ENCODE measurements at places on chromosomes 7 and 10.

DNA sequence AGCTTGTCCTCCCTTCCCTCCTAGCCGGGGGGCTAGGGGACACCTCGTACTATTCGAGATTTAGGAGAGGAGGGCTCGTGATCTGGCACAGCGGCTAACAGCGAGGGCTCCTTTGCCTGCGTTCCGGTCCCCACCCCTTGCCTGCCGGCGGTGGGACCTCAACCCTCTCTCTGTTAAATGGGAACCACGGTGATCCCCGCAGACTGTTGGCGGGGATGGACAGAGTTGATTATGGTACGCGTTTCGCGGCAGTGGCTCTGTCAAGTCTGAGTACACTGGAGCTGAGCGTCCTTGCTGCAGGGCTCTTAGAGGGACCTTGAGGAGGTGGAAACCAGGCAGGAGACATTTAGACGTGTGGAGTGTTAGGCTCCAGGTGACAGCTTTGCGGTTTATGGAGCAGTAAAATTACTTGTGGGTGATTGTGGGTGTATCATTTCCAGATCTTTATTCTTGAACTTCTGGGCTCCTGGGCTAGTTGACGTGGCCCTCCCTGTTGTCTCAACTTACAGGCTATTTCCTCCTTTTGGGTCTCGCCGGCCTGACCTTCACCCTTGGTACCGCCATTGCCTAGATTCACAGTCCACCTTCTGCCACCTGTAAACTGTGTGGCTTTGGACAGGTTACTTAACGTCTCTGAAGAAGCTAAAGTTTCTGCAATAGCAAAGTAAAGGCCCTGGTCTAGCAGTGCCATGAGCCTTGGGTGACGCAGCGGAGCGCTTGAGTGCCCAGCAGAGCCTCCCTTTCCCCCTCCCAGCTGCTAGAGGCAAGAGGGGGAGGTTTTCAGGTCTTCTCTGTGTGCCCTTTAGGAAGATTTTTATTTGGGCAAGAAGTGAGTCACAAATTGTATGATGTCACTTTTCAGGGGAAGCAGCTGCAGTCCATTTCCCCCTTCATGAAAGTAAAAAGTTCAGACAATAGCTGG is 739 bp downstream of the CASP7 start:
- DNase-seq, result peak; percentile 50

DNA sequence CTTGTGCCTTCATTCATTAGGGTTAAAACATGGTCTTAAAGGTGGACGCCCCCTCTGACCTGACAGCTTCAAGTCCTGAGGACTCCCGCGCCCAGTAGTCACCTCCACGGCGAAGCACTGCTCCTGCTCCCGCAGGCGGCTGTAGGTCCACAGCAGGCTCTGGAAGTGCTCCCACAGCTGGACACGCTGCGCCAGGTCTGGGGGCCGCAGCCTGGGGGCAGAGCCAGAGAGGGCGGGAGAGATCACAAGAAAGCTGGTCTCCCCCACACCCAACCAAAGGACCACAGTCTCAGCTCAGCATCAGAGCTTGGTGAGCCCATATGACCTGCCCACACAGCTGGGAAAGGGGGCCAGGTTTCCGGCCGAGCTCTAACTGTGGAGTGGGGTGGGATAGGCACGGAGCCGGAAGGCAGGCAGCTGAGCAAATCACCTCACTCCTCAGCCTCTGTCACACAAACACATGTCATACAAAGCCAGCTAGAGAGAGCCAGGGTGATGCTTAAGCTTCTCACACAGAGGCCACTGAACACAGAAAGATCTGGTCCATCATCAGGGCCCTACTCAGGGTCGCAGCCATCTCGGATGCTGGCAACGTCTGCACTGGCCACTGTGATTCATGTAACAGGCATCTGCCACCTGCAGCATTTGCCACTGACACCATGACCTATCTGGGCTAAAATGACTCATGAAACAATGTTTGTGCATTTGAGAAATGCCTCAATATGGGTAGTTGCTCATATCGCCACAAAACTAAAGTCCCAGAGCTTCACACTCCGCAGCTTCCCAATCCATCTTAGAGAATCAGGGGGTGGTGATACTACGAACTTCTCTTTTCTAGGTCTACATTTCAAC is 12.6 kb downstream of the HPS1 start:
- DNase-seq, result no peak

GRCh38 chr7:99372275-99373090 is 2.0 kb upstream of the ARPC1B start:
- DNase-seq, result no peak

DNA sequence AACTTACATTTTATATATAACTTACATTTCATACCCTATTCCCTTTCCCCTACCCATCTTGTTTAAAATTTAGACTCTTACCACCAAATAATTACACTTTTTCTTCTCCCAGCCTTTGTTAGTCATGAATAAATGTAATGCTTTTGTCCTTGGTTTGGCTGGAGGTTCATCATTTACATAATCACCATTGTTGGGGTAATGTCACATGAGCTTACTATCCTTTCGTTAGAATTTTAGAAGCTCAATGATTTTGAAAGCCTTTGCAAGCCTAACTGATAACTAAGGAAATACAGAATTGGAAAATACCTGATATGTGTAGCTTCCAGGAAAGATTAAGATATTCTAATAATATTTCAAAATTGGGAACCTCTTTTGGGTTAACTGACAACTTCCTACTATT is 171.7 kb downstream of the PLXDC2 start:
- no peak for DNase-seq

DNA sequence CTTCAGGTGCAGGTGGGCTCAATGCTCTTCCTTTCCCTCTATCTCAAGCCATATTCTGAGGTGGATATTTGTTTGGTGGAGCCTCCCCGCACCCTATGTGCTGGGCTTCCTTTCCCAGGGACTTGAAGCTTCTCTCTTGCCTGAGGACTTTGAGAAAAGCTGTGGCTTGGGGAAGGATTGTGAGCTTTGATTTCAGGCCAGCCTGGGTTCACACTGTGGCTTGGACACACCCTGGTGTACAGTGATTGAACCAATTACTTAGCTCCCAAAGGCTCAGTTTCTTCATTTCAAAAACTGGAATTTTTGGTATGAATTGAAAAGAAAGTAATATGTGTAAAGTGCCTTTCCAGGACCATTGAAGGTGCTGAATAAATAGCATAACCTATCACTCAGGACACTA is 224.5 kb upstream of the GLI3 start:
- no peak for DNase-seq

DNA sequence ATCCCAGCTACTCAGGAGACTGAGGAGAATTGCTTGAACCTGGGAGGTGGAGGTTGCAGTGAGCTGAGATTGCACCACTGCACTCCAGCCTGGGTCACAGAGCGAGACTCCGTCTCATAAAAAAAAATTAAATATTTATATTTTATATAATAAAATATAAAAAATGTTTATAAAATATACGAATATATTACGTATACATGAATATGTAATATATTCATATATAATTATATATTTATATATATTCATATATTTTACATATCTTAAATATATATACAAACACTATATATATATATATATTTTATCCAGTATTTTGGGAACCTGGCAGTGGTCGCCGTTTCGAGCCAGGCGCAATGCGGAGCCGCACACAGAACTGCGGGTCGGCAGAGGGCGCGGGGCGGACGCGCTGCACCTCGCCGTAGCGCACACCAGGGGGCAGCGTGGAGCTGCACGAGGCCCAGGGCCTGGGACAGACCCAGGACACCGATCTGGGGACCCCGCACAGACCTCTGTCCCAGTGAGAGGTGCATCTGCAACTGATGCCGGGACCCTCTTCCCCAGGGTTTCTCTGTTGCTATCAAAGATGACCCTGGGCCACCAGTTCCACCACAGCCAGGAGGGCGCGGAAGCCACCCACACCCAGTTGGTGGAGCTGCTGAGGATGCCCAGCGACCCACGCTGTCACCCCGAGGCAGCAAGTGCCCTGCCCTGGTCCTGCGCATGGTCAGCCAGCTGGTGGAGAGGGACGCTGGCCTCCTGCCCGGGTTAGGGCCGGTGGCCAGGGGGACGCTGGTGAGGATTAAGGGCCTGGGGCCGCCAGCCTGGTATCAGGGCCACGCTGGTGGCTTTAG is 22.7 kb downstream of the AP5Z1 start:
- peak; percentile 45 for DNase-seq

GRCh38 chr7:21160401-21160800 is 267.5 kb upstream of the SP4 start:
- no peak for DNase-seq

- no peak for DNase-seq
These were observed 578.6 kb upstream of the FOXK1 start for GRCh38 chr7:4103352-4104091.

GRCh38 chr7:65953890-65954450 is 28.0 kb downstream of the GUSB start:
- DNase-seq, result no peak

DNA sequence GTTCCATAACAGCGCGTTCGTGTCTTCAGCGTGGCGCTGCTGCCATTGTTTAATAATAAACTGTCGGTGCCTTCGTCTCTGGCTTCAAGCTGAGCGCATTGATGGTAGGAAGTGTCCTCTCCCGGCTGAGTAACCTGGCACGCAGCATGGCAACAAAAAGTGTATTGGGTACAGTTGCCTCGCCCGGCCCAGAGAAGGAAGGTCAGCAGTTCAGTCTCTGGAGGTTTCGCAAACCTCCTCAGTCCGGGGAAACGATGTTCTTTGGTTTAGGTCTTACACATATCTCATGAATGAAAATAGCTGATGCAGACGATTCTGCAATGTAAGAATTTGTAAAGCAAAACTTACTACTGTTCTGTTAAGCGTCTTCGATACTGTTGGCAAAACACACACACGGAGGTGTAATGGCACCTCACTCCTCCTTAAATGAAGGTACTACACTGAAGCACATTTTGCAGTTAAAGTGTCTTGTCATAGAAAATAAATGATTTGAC is 739 bp upstream of the CCDC186 start:
- no peak for DNase-seq

DNA sequence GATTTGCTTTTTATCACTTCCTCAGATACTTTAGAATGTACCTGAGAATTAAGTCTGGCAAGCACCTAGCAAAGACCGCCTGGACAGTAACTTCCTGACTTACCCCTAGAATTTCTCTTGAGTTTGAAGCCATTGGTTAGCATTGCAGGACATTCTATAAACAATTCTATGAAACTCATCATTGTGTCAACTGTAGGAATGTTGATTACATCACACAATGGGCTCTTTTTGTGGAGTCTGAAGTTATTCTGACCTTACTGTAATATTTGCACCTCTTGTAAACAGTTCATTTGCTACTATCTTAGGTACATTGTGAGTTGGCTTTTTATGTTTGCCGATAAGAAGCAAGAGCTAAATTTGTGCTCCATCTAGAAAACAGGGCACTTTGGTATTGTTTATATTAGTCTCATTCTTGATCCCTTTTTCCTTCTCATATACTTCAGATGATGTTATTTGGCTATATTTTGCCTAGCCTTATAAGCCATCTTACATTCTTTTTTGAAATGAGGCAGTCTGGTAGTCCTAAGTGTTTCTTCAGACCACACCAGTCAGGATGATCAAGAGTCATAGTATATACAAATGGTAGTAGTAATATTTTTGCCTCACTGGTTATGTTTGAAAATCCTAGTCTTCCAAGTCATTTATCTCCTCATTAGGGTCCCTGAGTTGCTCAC is 52.4 kb downstream of the CASD1 start:
- DNase-seq, result no peak

- DNase-seq, result no peak
These were observed 80.5 kb upstream of the INSYN2A start for GRCh38 chr10:127276794-127277462.

- no peak for DNase-seq
These were observed 3.9 kb downstream of the OR9A2 start for GRCh38 chr7:143023047-143023446.

DNA sequence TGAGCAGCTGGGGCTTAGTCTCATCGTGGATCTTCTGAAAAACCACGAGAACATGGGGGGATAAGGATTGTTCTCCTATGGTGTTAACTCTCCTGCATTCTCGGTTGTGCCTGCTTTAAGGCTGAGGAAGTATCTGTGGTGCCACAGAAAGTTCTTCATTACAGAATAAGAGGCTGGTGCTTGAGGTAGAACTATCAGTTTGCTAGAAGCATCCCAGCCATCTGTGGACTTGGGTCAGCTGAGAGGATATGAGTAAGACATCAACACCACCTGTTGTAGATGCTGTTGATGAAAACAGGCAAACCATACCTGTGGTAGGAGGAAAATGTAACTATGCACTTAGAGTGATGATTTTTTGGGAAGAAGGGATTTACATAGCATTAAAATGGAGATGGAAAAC is 416.6 kb downstream of the PHTF2 start:
- no peak for DNase-seq

DNA sequence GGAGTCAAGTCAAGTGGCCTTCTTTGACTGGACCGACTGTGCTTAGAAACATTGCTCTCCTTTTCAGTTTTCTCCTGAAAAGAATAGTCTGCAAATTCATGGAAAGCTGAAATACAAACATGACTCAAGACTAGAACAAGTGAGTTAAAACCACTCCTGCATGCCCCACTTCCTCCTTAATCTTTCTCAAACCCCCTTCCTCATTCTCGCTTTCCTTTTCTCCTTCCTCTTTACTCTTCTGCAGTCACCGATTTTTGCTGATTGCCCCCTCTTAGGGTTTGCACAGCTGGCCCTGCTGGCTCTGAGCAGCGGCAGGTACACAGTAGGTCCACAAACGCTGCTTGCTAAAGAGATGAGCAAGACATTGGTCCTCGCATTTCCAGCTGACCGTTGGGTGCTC is 34.8 kb upstream of the MKI67 start:
- DNase-seq, result no peak

GRCh38 chr7:134866617-134867016 is 87.2 kb downstream of the CALD1 start:
- DNase-seq, result no peak

GRCh38 chr10:101080933-101081931 is 19.4 kb downstream of the KAZALD1 start:
- DNase-seq, result peak; percentile 66

GRCh38 chr7:33750177-33750576 is 155.2 kb upstream of the BMPER start:
- no peak for DNase-seq

DNA sequence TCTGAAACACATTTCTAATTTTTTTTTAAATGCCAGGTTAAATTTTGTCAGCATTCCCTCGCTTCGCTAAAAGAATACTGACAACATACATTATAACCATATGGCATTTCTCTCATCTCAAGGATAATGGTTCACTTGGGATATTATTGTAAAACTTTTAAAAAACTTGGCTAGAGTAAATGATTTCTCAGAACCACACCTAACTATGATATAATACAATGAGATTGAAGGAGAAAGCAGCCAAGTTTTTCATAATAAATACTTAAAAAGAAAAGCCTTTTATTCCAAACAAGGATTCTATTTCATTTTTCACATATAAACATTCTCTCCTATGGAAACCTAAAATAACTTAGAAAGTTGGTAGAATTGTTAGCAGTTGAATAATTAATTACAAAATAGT is 413.9 kb downstream of the HGF start:
- DNase-seq, result no peak

DNA sequence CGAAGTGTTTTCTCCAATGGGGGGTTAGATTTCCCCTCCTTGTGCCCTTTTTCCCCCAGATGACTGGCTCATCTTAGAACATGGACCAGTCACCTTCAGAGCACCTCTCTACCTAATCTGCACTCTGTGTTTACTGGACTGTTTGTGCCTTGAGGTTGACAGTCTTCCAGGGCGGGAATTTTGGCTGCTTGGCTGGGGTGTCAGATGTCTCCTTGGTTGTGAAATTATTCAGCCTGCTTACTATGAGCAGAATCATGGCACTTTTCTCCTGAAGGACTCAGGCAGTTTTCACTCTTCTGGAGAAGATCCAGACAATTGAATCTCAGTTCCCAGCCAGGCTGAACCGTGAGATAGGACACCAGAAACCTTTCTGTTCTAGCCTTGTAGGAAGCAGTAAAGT is 60.3 kb upstream of the NFKB2 start:
- DNase-seq, result no peak

- DNase-seq, result no peak
These were observed 71.2 kb downstream of the LRRTM3 start for GRCh38 chr10:66996996-66997395.

Data from HAP-1 (cell line).